ENCODE measurements at places on chromosomes 11 and 22.

DNA sequence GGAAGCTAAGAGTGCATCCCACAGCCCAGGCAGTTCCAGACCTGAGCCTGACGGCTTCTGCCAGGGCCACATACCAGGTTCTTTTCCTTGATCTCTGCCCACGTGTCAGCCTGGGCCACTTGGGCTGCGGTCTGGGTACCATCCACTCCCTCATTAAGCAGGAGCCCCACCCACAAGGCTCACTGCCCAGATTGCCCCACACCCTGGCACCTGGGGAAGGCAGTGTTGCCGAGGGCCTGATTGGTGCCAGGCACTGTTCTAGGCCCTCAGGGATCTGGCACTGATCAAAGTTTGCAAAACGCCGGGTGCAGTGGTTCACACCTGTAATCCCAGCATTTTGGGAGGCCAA is 15.4 kb downstream of the GGA1 start:
- no peak for DNase-seq

DNA sequence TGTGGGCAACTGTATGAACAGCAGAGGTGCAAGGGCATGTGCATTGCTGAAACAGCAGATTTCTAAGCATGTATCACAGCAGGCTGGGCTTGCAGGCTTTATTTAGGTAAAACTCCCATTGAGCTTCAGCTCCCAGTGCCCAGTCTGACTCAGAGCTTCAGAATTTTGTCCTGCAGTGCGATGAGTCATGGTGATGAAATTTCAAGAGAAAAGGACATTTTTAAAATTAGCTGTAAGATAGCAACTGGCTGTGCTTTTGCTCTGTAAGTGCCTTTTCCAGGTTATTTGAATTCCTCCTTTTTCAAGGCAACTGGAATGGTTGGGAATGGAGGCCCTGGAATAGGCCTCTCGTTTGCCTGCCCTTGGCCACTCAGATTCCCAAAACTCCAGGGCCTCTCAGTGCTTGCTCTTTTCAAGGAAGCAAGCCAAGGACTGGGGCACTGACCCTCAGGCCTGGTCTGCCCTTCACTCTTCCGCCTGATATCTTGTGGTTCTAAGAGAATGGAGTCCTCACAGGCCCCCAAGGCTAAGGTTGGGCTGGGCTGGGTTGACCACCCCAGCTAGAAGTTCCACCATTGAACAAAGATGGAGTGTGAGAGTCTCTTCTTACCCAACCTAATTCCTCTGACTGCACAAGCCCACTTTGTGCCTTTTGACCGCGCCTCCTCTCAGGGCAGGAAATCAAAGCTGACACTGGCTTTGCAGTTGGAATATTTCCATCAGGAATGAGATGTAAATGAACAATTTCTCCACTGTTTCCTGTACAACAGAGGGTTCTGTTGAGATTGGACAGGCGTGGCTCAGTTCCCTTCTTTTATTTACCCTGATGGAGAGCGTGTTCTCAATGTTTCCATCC is 59.5 kb upstream of the PRSS23 start:
- DNase-seq: peak; percentile 94

- DNase-seq: peak; percentile 42
These were observed 655.6 kb upstream of the CNTN5 start for GRCh38 chr11:98365190-98365589.

DNA sequence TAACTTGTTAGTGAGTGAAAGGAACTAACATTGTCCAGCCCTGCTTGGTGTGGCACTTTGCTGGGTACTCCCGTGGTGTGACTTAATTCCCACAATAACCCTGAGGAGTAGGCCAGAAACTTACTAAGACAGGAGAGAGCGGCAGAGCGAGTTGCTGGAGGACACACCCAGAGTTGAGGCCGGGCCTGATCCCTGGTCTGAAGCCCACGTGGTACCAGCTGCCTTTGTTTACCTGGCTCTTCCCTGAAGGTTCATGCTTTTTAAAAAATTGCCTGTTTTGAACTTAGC is 594 bp downstream of the MPST start:
- DNase-seq: peak; percentile 51

DNA sequence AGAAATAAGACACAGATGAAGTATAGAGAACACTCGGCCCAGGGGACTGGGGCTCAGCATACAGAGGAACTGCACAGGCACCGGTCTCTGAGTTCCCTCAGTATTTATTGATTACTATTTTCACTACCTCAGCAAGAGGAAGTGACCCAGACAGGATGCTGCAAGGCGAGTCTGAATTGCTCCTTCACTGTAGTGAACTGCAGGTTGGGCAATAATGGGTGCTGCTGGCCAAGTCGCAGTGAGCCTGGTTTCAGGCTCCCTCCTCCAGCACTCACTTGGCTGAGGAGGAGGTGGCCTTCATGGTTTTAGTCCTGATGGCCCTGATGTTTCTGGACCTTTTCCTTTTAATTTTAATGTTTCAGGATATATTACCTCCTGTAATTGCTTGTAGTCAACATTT is 10.4 kb downstream of the OR52K2 start:
- no peak for DNase-seq

Data from ACHN (cell line).